ENCODE measurements at places on chromosomes 13 and 19.
A peak's percentile ranks its signal among the peaks of the same experiment; 100 is the strongest.

- peak; percentile 39 for DNase-seq
Observed at GRCh38 chr13:48431987-48432615, 19.2 kb upstream of the LPAR6 start.

DNA sequence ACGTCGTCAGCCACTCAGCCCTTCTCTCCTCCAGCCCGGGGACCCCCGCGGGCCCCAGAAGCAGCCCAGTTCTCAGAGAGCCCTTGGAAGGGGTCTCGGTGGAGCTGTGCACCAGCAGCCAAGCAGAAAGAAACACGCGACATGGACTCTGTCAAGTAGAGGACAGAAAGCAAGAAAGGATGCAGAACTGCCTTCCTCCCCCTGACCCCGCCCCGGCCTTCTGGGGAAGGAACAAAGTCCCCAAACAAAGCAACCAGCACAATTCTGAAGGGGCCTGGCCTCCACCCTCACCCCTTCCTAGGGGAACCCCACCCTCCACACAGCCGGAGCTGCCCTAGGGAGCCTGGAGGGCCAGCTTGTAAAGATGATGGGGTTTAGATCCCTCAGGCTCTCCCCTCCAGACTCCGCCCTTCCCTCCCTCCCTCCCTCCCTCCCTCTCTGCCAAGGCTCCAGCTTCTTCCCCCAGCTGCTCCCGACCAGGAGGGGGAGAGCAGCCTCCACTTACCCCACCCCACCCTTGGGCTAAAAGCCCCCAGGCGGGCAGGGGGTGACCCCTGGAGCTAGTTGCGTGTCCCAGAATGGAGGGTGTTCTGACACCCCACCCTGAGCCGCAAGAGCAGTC is 7.8 kb downstream of the LYL1 start:
- no peak for DNase-seq

- DNase-seq = no peak
Observed at GRCh38 chr19:29837448-29837981, 25.7 kb downstream of the CCNE1 start.

GRCh38 chr13:81382246-81382645 is 1041.3 kb upstream of the SPRY2 start:
- no peak for DNase-seq

DNA sequence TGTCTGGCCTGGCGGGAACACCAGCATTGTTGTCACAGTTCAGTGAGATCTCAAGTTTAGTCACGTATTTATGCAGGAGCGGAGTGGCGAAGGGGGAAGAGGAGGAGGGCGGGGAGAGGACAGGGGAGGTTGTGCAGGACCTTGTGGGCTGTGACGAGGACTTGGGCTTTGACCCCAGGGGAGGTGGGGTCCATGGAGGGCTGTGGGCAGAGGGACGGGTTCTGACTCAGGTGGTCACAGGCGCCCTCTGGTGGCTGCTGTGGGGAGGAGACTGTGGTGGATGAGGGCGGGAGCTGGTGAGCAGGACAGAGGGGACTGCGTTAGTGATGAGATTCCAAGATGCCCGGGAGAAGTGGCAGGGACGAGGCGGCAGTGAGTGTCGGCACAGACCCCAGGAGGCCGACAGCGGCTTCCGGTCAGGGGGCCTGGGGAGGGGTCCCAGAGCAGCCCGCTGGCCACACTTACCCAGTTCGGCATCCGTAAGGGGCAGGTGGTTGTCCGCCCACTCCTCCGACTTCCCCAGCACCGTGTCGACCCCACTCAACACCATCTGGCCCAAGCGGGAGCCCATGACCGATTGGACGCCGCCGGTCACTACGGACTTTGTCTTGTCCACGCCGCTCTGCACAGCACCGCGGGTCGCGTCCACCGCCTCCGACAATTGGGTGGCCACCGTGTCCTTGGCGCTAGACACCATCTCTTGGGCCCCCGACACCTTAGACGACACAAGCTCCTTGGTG is 15.7 kb downstream of the PLIN3 start:
- no peak for DNase-seq

- no peak for DNase-seq
Observed at GRCh38 chr19:39167461-39168257, 29.1 kb upstream of the NCCRP1 start.

GRCh38 chr19:9467161-9467560 is 31.3 kb downstream of the ZNF560 start:
- DNase-seq = no peak

- no peak for DNase-seq
Observed at GRCh38 chr19:30320916-30321315, 51.3 kb upstream of the ZNF536 start.

DNA sequence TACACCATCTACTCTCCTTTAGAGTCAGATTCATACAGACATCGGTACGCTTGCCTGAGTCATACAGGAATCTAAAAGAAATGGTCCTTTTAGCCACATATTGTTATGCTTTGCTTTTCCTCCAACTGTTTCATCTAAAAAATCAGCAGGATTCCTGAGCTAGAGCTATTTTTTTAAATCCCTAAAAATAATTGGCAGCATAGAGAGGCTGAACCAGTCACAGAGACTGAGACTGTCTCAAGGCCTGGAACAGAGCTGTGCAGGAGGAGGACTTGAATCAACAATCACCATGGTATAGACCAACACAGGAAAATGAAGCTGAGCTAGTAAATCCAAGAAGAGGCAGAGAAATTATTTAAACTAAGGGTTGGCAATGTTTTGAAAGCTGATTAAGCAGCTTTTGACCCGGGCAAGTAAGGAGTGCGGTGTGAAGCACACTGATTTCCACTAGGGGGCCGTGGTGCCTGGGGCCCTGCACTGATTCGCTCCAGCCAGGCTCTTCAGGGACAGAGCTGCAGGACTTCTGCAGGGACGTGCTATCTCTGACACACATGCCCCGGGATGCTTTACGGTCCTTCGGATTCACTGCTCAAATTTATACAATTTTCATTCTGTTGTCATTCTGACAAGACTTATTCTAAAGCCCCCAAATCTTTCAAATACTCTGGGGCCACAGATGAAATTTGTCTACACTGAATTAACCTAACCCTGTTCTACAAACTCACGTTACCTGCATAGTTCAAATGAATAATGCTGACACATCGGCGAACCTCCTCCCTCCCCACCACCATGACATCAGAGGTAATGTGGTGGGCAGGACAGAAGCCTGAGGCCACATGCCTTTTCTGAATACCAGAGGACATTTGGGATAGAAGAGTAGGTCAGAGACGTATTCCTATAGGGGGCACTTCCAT is 87.6 kb upstream of the SLC15A1 start:
- peak; percentile 58 for DNase-seq

DNA sequence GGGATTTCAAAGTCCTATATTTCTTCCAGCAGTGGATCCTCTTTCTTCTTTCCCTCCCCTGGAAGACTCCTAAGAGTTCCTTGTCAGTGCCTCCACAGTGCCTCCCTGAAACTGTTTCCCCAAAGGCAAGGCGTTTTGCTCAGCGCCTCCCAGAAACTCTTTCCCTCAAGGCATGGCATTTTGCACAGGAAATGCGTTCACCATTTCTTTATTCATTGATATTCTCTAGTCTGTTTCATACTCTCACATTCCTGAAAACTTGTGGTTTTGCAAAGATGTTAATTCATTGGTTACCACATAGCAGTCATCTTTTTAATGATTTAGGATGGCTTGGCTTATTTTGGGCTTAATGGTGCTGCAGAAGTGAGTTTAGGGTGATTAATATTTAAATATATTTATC is 177.3 kb upstream of the SLC10A2 start:
- DNase-seq = no peak

DNA sequence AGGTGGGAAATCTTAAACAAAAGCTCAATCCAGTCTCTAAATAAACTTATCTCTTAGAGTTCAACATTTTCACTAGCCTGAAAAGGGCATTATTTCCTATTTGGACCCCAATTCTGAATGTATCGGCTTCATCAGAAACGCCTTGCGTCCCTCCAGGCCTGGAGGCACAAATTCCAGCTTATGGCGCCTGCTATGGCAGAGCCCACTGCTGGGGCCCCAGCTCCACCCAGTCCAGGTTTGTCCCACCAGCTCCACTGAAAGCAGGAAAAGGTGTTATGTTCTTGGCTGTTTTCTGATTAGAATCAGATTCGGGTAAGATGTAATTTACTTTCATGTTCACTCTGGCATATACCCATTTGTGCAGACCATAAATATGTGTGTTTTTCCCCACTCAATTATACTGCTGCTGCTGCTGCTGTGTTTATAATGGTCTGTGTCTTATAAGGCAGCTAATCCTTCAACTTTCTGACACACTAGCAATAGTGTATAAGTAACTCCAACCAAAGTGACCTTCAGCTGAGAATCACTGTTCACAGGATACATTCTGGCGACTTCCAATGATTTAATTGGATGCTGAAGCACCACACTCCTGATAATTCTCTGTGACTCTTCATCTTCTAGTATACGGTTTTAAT is 6.4 kb downstream of the IRS2 start:
- DNase-seq = no peak

DNA sequence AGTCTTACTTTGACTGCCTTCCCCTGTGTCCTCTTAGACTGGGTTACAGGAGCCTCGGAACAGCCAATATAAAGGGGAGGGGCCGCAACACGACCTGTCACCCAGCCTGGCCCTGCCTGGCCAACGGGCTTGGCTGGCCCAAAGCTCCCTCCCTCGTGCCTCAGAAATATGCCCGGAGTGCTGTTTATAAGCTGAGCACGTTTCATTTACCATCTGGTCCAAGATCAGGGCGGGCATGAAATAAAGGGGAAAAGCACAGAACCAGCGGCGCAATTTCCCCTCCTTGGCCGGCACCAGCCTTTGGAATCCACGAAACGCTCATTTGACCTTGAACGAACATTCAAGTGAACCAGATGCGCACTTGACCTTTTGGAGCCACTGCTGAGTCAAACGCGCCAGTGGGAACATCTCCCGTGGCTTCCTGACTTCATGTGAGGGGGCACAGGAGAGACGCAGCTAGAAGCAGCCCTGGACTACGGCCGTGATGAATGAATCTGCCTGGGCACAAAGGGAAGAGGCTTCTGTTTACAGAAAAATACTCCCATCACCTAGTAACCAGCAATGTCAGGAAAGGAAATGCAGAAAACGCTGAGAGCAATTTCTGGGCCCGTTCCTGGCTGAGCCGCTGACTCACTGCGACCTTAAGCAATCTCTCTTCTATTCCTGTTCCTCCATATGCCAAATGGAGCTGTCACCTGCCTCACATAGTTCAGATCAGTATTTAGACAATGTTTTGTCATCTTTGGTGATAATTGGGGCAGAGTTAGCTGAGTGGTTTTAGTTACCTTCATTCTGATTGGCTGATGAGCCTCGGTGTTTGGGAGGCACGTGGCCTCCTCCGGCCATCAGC is 53.3 kb downstream of the RFX2 start:
- DNase-seq = peak; percentile 93

- no peak for DNase-seq
Observed at GRCh38 chr13:109208522-109208921, 577.9 kb downstream of the IRS2 start.

GRCh38 chr13:95319551-95320274 is 18.5 kb upstream of the ABCC4 start:
- DNase-seq = no peak

DNA sequence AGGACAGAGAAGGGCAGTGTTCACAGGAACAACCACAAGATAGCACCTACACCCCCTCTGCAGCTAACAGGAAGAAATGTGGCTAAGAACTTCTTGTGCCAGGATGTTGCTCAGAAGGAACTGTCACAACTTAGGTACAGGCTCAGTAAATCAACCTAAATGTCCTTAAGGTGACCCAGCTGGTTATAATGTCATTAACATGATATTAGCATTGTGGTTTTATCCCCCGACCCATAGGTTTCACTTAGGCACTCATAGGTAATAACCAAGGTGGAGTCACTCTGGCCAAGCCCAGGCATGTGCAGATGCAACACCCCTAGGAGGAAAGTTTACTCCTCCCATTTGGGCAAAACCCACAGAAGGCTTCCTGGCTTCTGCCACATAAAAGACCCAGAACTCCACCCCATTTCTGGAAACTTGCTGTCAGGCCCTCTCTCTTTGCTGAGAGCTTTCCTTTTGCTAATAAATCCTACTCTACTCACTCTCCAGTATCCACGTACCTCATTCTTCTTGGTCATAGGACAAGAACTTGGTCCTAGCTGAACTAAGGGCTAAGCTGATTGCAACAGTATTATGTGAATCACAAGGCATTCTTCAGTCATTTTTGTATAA is 951.3 kb downstream of the SLITRK5 start:
- DNase-seq = no peak

DNA sequence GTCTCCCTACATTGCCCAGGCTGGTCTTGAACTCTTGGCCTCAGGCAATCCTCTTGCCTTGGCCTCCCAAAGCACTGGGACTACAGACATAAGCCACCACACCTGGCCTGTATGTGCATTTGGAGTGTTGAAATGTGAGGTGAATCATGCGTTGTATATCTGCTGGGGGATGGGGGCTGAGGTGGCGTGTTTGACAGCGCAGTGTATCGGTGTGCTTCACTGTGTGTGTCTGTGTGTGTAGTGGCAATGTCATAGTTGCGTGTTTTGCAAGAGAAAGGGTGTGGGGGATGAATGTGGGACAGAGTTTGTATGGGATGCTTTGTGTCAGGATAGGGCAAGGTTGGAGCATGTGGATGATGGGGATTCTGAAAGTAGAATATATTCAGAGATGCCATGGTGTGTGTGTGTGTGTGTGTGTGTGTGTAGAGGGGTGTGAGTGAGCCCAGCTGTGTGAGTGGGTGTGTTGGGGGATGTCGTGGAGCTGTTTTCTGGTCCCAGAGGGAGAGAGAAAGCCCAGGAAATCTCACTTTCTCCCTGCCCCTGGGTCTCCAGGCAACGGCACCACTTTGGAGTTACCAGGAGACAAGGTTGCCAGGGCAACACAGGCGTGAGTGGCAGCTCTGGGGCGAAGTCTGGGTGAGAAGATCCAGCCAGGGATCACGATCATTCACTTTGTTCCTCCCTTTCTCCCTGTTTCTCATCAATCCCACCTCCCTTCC is 1.1 kb upstream of the SWSAP1 start:
- DNase-seq = peak; percentile 25

DNA sequence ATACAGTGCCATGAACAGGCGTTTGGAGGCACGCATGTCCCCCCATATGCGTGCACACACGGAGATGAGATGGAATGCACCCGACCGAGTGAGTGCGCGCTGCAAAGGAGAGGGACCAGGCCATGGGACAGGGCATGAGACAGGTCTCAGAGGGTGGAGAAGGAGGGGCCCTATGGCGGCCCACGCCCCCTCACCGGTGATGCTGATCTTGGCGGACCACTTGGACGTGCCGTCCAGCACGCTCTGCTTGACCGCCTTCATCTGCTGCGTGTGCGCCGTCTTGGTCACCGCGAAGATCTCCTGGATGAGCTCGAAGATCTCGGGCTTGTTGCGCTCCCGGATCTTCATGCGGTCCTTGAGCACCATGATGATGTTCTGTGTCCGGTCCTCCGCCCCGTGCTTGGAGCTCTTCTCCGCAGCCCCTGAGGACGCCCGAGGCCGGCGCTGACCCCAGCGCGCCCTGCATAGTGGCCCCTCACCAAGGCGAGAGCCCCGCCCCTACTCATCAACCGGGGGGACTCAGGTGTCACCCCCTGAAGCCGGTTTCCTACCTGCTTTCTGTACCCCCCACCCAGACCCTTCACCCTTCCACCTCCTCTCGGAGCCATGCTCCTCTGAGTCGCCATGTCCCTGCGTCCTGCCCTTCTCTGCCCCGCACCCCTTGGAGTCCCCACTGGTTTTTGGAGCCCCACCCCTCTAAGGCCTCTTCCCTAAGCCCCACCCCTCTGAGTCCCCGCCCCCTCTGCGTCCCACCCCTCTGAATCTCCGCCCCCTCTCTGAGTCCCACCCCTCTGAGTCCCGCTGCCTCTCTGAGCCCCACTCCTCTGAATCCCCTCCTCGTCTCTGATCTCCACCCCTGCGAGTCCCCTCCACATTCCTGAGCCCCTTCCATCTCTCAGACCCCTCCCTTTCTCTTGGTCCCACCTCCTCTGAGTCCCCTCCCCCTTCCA is 40.8 kb downstream of the UNC13A start:
- no peak for DNase-seq
